Stimulated activated CD4-positive, alpha-beta T cell treated with anti-CD3 and anti-CD28 coated beads, Interleukin-2, amount 100 ng/mL, for 48 hours (primary cell): ENCODE measurements at places on chromosomes 6 and 20.

GRCh38 chr6:100573166-100573565, 108.4 kb upstream of the SIM1 start:
- no peak for DNase-seq

DNA sequence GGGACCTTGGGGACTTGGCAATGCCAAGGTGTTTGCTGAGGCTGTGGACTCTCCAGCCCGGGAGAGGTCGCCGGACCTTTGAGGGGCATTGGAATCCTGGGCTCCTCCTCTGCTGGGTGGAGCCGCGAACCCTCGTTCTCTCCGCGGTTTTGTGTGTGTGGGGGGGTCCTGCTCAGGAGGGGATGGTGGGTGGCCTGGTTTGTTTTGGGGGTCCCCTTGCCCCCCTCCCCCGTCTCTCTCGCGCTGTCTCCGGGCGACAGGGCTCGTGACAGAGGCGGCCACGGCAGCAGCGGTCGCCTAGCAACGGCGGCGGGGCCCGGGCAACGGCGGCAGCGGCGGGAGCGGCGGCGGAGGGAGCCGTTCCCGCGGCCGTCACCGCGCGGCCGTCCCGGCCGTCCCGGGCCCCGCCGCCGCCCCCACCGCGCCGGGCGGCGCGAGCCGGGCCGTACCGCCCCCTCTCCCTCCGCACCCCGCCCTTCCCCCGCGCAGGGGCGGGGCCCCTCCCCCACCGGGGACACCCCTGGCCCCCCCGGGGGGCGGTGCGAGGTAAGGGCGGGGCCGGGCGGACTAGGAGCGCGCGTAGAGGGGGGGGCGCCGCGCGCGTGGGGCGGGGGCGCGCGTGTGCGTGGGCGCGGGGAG, 7.8 kb downstream of the SYNGAP1 start:
- DNase-seq = no peak

DNA sequence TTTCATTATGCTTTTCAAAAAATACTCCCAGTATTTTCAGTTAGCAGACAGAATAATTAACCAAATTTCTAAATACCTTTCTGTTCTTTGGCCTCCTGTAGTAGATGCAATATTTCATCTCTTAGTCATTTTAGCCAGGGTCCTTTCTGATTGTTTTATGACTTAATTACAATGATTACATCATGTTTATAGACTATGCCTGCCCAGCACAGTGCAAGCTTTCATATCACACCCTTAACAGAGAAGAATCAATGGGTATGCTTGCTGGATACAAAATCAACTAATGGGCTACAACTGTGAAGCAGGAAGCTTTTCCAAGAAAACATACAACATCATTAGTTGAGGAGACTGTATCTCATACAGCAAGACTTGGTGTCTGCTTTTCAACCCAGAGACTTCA, 119.8 kb upstream of the NRSN1 start:
- DNase-seq = no peak

- no peak for DNase-seq
Measured at GRCh38 chr20:31717478-31718201, 5.0 kb downstream of the BCL2L1 start.

DNA sequence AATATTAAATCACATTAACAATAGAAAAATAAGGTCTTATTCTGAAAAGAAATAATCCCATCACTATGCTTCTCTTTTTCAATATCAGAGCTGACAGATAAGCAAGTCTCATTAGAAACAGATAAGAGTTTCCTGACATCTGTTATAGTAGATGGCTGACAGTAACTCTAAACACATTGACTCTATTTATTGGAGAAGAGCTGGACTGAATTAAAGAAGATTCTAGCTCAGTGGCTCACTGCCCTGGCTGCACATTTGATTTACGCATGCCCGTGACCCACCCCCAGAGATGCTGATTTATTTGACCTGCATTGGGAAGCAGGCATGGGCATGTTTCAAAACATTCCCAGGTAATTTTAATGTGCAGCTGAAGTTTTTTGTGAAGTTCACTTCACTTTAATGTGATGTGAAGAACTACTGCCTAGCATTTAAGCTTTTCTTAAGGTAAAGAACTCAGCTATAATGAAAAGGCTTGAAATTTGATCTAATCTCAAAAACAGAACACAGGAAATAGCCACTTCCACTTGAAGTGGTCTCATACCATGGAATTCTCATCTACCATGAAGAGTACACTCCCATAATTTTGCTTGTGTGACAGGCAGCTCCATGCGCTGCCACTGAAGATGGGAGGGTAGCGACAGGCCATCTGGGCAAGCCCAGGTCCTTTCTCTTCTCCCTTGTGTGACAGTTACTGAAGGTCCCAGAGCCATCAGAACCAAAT, 162.3 kb downstream of the TPBG start:
- DNase-seq = no peak
